ENCODE measurements at places on chromosomes 3 and 15. TPM values are rescaled to one million over a fixed set of nuclear protein-coding genes. Genes with fewer than 3 reads are reported as not detected.

Gene RAD18
- total RNA-seq = 10.0 TPM

Gene PDZRN3
- total RNA-seq = 41.9 TPM

Gene KIF15
- total RNA-seq = 1.9 TPM

Gene TMEM42
- 23.1 TPM for total RNA-seq

GRCh38 chr15:64691896-64692565, 83.4 kb downstream of the RBPMS2 start:
- no peak for DNase-seq

DNA sequence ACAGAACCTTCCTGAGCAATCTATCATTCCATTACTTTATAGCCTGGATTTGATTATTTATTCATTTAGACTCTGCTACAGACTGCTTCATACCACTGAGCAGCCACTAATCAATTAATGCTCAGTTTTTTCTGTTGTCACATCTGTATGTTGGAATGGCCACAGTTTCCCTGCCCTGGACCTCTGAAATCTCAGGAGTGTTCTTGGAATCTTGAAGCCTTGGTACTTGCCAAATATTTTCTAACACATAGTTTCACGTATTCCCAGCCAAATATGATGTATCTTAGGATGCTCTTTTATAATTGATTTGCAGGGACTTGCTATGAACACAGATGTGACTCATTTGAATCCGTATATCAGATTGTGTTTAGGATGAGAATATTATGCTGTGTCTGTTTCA, 225.8 kb downstream of the TAFA4 start:
- DNase-seq = no peak
